Amniotic stem cell (primary cell): ENCODE measurements at places on chromosomes 12 and 14.

DNA sequence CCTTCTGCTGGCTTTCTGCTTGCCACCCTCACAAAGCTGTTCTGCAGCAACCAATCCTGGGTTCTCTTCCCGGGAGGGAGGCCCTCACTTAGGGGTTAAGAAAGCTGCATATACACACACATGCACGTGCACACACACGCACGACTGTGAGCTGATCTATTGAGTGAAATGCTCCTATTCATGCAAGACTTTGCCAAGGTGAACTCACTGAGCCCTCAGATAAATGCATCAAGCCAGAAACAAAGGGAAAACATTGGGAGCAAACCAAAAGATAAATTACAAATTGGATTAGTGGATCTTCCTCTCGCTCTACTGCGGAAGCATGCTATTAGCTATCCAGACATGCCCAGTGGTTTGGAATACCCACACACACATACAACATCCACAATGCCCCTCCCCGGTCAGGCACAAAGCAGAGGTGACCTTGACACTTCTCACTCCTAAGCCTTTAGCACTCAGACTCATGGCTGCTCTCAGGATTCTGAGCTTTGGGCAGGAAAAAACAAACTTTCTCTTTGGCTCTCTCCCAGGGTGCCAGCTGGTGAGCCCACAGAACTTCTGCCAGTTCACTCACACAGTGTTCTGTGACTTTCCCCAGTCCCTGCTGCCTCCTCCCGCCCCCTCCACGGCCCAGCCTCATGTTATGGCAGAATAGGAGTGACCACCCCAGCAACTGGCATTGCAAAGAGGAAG, 320.0 kb downstream of the DPF3 start:
- no peak for DNase-seq

GRCh38 chr14:104969741-104970230, 8.4 kb downstream of the AHNAK2 start:
- DNase-seq = no peak

- DNase-seq = no peak
These were observed 58.5 kb upstream of the TMPO start for GRCh38 chr12:98456576-98457573.

DNA sequence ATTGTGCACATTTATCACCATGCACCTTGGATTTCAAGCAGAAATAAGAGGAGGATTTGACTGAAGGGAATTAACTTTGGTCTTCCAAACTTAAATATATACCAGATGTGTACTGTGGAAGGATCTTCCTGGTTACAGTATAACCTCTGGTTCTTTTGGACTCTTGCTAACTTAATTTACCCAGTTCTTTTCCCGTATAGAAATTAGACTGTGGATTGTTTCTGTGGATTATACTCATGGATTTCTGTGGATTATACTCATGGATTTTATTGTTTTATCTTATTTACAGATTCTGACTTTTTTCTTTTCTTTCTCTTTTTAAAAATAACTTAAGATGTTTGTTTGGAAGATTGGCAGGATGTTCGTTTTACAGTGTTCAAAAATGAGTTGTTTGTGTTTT, 215.3 kb downstream of the RAD51B start:
- DNase-seq = no peak

DNA sequence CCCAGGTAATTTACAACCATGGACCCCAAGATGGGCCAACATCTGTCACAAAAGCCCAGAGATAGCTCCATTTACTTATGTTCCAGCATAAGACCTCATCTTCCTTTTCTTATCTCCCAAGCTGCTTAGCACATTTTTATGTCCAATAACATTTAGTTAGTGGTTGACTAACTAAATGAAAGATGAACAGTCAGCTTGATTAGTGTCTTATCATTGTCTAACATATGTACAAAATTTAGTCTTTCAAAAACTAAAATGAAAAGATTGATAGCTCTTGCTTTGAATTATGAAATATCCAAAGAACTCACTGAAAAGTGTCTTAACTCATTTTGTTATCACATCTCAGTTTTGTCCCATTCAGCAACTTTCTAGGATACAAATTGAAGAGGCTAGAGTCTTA, 163.1 kb upstream of the EGLN3 start:
- no peak for DNase-seq

DNA sequence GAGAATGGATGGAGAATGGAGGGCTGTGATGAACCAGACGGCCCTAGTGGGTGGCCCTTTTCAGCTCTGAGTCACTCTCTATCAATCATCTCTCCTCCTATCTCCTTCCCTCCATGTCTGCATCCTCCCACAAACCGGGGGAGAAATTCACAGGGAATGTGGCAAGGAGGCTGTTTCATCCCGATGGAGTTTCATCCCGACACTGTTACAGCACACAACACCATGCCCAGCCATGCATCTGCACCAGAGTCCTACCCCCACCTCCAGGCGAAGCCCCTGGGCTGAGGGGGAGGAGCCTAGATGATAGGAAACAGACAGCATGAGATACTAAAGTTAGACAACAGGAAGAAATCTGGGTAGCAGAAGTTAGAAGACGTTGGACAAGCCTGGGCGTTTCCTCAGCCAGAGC, 20.8 kb downstream of the SLC8B1 start:
- no peak for DNase-seq

DNA sequence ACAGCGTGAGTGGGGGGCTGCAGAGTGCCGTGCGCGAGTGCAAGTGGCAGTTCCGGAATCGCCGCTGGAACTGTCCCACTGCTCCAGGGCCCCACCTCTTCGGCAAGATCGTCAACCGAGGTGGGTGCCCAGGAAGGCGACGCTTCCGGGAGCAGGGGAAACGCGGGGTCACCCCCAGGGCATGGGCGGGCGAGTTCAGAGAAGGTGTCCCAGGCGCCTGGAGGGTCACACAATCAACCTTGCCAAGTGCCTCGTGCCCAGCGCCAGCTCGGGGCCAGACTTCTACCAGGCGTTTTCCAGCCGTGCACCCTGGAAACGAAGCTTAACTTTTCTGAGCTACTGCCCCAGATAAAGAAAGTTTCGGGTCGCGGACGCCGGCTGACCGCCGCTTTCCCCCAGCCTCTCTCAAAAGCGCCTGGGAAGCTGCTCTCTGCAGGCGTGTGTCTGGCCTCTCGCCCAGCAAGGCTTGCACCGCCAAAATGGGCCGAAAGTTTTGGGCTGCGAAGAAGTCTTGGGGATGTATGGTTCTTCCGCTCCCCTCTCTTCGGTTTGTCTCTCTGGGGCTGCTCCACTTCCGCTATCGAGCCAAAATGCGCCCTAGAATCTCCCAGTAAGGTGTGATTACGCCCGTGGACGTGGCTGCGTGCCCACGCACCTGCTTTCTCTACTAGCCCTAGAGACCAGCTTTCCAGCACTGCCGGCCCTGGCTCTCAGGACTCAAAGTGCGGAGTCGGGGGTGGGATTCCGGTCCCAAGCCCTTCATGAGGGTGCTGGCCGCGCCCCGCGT, 1.7 kb downstream of the WNT1 start:
- DNase-seq = no peak
